ENCODE measurements at places on chromosomes 16 and 17.
A peak's percentile ranks its signal among the peaks of the same experiment; 100 is the strongest.

DNA sequence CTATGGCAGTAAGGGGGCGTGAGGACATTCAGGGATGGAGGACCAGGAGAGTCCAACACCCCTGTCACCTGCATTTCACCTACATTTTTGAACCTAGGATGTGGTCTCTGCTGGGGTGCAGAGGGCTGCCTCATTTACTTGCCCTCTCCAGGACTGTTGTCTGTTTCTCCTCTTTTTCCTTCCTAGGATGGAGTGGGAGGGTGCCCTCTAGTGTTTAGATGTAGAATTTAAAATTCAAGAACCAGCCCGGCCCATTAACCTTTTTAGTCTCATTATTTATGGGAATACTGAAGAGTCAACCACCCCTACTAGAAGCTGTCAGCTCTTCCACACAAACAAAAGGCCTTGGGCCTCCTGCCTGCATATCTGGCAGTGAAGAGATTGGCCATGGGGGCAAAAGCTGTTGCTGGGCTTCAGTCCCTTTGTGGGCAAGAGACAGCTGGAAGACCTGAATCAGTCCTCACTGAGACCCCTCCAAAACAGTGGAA, 2.5 kb upstream of the STARD3 start:
- peak; percentile 32 for DNase-seq

DNA sequence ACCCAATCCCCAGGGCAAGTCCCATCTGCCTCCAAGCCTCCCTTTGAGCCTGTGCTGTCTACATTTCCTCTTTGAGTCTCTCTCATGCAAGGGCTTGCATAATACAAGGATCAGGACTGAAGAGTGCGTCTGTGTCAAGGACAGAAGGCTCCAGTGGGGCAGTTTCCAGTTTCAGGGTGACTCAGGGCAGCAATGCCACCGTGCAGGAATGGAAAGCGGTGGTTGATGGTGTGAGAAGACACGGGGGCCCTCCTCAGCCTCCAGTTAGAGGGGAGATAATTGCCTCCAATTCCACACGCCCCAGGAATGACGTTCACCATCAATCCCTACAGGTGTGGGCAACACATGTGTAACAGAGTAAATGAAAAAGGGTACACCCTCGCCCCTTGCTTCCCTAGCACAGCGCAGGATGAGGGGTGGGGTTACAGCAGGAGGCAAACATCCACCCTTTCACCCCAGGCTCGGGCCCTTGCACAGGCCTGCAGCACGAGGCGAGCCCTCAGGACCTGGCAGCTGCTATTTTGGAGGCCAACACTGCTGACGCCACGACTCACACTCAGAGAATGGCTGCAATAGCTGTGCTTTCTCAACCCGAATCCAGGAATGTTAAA, 24.8 kb upstream of the SLC25A19 start:
- peak; percentile 21 for DNase-seq

GRCh38 chr17:6669479-6670212, 18.1 kb downstream of the C17orf100 start:
- DNase-seq = no peak

GRCh38 chr17:42691021-42691545, 8.8 kb downstream of the CNTNAP1 start:
- DNase-seq = no peak

DNA sequence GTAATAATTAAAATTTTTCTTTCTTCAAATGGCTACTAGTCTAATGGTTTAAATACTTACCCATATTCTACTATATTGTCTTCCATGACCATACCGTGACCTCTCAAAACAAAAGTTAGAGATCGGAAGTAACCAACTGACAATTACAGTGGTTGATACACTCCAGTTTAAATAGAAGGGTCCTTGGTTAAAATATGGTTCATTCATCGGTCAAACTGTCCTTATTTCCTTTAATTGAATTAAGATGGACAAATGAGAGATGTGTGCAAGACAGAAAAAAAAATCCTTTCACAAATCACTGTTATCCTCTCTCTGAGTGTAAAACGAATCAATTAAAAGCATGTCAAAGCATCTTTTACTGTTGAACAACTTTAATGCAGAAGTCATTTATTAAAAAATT, 214.3 kb upstream of the TBX2 start:
- DNase-seq = no peak

- DNase-seq = no peak
These were observed 62.3 kb upstream of the CDH5 start for GRCh38 chr16:66304151-66304550.

DNA sequence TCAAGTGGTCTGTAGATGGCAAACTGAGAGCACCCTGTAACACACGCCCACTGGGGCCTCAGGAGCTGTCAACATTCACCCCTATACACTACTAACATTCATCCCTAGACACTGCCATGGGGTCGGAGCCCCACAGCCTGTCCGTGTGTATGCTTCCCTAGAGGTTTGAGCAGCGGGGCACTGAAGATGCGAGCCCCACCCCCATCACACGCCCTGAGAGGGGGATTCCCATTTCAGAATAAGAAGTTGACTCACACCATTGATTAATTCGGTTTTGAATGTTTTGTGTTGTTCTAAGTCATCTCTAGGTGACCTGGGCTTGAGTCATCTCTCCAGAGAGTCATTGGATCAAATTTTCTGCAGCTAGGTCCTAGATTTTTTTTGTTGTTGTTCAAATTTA, 37.3 kb upstream of the MMD start:
- DNase-seq = peak; percentile 74

DNA sequence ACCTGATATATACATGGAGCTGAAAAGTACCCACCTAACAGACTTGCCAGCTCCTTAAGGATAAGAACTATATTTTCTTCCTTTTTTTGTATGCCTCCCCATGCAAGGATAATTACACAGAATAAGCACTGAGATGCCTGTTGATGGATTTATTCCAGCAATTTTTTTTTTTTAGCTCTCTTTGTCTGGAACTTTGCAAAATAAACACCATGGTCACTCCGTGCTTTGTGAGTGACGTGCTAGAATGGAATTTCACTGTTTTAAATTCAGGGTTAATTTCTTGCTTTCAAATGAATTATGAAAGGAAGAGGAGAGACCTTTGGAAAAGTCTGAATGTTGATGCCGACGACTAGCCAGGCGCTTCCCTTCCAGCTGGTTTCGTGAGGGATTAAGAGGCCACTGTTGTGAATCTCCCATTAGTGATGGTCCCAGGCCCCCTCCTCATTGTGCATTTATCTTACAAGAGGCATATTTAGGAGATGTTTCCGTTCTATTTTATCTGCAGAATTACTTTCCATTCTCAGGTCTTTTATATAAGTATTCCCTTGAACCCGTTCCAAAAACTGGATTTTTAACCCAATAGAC, 529.1 kb downstream of the WWOX start:
- DNase-seq = peak; percentile 55

DNA sequence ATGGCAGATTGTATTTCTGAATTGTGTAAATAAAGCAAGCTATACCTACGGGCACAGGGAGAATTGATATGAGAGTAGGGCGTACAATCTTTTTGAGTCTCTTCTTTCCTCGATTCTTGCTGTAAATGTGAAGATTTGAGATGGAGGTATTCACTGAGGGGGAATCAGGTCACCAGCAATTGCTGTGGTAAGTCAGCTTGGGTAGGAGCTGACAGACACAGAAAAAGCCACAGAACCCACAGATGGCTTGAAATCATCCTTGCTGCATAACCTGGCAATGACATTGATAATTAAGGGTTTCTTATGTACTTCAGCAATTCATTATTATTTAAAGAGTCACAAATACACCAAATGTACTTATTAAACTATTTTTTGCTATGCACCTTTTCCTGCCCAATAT, 164.2 kb downstream of the CNTNAP4 start:
- no peak for DNase-seq

- peak; percentile 84 for DNase-seq
These were observed 27.8 kb upstream of the ITGA3 start for GRCh38 chr17:50027881-50028735.

GRCh38 chr17:77617516-77617915, 341.0 kb upstream of the TNRC6C start:
- DNase-seq = no peak

- DNase-seq = no peak
These were observed 331.8 kb downstream of the TMEM114 start for GRCh38 chr16:8258523-8258922.

- DNase-seq = no peak
These were observed 110.6 kb downstream of the ZNF423 start for GRCh38 chr16:49745311-49745747.

Measured in fibroblast of skin of abdomen (primary cell).